ENCODE measurements at places on chromosomes 16 and 17.

GRCh38 chr17:37570527-37571093, 38.6 kb downstream of the SYNRG start:
- DNase-seq = peak; percentile 45

DNA sequence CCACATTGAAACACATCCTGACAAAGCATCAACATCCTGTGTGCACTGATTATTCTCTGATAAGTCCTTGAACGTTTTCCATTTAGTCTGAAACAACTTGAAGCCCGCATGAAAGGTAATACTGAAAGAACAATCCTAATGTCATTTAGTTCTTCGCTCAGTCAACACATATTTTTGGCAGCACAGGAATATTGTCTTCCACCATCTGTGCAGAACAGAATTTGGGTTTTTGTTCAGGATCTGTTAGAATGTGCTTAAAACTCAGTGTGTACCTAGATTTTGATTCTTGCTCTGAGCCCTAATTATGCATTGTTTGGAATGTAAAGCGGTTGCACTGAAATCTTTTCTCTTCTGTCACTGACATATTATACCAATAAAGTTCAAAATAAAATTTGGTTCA, 1036.6 kb downstream of the CDH11 start:
- no peak for DNase-seq

- no peak for DNase-seq
Measured at GRCh38 chr16:8846401-8846932, 22.3 kb downstream of the CARHSP1 start.

GRCh38 chr16:2473446-2473926, 1.4 kb upstream of the TBC1D24 start:
- no peak for DNase-seq

DNA sequence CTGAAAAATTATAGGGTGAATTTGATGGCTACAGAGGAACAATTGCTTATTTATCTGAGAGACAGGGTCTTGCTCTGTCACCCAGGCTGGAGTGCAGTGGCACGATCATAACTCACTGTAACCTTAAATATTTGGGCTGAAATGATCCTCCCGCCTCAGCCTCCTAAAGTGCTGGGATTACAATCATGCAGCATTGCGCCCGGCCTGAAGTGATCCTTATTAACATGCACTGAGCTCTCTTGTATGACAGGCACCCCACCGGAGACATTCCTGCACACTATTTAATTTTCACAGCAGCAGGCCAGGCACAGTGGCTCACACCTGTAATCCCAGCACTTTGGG, 77.7 kb downstream of the CNGB1 start:
- no peak for DNase-seq
